ENCODE measurements at places on chromosomes 12 and 14.

- no peak for DNase-seq
These were observed 668.9 kb downstream of the AACS start for GRCh38 chr12:125734137-125734536.

DNA sequence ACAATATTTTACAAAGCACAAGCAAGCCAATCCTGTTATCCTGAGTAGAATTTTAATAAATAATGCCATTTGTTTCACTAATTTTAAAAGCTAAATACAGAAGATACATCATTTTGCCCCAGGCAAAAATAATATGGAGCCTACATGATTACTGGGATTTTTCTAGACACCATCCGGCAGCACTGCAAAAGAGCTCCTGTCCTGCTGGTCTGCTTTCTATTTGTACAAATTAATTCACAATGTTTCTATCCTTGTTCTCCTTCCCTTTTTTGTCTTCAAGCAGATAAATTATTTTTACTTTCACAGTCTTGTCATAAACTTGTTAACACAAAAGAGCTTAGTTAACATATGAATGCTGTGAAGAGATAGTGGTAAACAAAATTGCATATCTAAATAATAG lies 4.6 kb downstream of the SIX1 start:
- DNase-seq = no peak

GRCh38 chr12:116180448-116180847 lies 97.0 kb downstream of the MED13L start:
- no peak for DNase-seq

- DNase-seq = peak; percentile 90
These were observed 5.5 kb downstream of the BCL11B start for GRCh38 chr14:99266181-99267178.

- DNase-seq = no peak
These were observed 18.5 kb downstream of the ATL1 start for GRCh38 chr14:50578433-50578832.

- DNase-seq = no peak
These were observed 340.4 kb downstream of the SLC6A15 start for GRCh38 chr12:84572196-84572595.

GRCh38 chr12:30748147-30748546 lies 6.6 kb downstream of the CAPRIN2 start:
- no peak for DNase-seq

DNA sequence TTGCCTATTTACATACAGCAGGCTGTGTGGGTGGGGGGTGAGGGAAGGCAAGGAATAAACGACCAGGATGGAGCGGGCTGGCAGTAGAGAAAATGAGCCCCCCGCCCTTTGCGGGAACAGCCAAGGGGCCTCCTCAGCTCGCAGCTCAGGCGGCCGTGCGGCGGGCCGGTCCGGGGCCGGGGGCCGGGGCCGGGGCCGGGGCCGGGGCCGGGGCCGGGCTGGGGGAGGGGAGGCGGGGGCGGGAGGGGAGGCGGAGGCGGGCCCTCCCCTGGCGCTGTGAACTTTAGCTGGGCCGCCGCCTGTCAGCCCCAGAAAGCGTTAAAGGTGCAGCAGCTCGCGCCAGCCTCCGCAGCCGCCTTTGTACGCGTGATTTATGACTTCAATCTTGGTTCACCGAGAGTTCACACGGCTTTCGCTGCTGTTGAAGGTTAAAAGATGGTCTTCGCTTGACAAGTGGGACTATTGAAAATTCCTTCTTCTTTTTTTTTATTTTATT lies 28.8 kb downstream of the HOXC4 start:
- DNase-seq = no peak

DNA sequence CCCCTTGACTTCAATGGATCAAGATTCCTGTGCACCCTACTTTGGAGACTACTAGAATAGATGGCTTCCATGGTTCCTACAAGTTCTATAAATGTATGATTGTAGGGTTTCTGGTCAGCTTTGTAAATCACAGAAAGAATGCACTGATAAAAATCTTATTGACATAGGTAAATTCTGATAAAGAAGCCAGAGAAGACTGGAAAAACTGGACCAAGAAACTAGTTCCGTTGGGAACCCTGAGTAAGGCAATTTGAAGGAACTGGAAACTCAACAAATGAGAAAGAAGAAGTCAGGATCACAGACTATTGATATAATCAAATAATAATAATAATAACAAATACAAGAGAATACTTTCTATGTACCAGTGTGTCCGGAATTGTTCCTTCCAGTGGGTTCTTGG lies 15.4 kb upstream of the MGST1 start:
- no peak for DNase-seq

DNA sequence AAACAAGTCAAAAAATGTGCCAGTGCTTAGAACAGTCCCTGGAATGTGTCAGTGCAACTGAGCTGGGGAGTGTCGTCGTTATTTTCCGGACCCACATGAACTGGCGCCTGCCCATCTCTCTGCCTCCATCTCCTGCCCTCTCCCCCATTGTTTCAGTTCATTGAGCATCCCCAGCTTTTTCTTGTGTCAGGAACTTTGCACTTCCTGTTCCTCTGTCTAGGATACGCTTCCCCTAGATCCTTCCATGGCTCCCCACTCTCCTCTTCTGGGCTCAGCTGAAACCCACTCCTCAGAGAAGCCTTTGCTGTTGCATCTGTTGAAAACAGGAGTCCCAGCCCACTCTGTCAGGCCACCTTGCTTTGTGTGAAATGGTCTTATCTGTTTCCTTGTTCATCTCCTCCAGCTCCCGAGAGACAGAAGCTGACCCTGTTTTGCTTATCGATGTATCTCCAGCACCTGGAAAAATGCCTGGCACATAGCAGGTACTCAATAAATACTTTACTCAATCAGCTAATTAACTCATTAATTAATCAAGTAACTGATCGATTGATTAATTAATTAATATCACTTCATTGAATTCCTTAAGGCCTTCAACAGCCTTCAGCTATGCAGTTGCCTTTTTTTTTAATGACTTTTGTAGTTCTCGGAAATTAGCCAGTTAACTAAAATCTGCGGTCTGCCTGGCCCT lies 2.7 kb upstream of the SCARB1 start:
- DNase-seq = no peak

All from glutamatergic neuron (in vitro differentiated cells).